ENCODE measurements at places on chromosomes 7 and 10.

GRCh38 chr10:44628921-44629320 lies 244.0 kb upstream of the CXCL12 start:
- no peak for DNase-seq

DNA sequence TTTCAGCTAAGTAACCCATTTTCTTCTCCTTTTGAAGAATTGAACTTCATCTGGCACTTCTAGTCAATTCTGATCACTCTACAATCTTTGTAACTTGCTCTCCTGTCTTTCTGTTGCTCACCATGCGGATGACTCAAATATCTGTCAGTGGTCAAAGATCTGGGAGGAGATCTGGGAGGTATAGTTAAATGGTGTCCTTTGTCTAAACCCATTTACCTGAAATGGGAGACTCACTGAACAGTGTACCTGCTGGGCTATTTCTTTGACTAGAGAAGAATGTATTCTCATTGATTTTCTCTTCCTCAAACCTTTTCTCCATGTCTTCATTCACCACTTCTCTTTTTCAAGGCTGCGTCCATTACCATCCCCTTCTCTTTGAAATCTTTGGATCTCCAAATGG lies 42.0 kb upstream of the PCLO start:
- no peak for DNase-seq

DNA sequence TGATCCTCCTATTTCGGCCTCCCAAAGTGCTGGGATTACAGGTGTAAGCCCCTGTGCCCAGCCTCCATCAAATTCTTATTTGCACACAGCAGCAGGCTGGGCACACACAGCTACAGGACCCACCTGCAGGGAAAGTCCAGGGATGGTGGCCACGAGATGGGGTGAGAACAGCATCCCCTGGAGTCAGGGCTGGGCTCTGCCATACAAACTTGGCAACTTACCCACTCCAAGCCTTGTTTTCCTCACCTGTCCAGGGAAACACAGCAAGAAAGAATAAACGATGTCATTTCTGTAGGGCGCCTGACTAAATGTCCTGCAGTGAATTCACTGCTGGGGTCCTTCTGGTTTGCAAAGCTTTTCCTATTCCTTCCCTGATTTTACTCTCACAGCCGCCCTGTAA lies 5.5 kb downstream of the MYH16 start:
- DNase-seq, result no peak

DNA sequence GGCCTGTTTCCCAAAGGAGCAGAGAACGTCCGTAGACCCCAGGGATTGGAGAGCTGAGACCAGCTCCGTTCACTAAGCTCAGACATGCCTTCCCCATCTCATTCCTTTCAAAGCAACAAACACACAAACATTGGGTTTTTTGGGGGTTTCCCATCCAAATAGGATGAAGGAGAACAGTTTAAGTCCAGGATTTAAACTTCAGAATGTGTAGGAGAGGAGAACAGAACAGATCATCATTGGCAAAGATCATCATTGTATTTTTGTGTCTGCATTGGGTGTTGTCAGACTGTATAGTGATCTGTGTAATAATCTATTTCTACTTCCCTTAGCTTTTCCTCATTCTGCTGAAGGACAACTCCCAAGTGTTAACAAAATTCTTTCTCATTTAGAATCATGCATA lies 177.9 kb downstream of the FANK1 start:
- DNase-seq, result no peak

GRCh38 chr7:92547579-92547978 lies 19.0 kb downstream of the RBM48 start:
- DNase-seq, result no peak

- DNase-seq, result no peak
These were observed 28.3 kb downstream of the HIPK2 start for GRCh38 chr7:139749545-139749944.

DNA sequence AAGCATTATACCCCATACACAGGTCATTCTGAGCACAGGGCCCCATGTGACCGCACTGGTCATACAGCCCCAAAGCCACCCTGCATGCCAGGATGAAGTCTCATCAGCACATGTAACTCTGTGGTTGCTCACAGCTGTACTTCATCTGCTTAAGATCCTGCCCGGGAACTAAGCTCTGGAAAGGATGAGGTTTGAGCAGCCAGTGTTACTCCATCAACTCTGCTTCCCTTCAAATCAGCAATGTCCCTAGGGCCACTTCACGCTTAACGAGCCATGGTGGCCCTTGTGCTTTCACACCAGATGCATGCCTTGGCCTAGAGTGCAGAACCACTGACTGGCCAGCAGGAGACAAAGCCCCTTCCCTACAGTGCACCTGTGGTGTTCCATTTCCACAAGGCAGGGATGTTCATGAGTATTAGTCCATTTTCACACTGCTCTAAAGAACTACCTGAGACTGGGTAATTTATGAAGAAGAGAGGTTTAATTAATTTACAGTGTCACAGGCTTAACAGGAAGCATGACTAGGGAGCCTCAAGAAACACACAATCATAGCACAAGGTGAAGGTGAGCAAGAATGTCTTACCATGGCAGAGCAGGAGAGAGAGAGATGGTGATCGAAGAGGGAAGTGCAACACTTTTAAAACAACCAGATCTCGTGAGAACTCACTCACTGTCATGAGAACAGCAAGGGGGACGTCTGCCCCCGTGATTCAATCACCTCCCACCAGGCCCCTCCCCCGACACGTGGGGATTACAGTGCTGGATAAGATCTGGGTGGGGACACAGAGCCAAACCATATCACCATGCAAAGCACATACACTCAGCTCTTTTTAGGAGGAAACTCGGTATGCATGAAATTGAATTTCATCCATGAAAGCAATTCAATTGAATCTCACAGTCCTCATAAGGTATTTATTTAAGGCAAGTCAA lies 149.0 kb upstream of the CDCA7L start:
- no peak for DNase-seq

DNA sequence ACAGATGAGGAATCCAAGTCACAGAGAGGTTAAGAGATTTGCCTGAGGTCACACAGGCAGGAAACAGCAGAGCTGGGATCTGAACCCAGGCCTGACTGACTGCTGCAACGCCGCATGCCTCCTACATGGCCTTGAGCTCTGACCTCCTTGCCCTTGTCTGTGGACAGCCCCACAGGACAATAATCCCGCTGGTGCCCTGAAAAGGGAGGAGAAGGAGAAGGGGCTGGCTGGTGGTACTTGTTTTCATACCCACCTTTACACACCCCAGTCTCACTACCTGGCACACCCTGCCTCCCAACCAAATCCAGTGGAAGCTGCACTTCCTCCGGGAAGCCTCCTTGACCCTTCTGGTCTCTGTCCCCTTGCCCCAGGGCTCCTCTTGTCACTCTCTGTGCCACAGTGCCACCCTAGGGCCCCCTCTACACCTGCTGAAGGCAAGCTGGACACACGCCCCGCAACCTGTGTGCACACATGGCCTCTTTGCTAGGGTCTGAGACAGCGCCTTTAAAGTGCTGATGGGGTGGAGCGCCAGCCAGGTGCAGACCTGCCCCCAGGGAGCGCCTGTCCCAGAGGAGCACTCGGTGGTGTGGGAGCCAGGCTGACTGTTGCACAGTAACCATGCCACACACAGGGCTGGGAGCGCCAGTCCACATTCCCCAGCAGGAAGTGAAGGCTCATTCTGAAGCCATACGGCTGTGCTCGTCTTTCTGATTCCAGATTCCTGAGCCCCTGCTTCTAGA lies 38.6 kb downstream of the ZCCHC24 start:
- no peak for DNase-seq

DNA sequence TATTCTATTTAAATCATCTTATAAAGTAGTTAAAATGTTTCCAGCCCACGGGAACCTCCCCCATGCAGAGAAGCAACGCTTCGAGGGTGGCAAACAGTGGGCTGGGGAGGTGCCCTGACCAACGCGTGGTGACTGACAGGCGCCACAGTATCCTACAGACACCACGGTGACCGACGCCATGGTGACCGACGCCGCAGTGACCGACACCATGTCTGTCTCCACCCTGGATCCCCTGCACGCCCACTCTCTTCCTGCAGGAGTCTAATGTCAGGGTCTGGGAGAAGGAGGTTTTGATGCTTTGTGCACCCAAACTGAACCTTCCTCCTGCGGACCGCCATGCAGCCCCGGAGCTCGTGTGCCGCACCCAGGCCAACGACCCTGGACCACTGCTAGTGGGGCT lies 464.4 kb downstream of the PTPRN2 start:
- no peak for DNase-seq

DNA sequence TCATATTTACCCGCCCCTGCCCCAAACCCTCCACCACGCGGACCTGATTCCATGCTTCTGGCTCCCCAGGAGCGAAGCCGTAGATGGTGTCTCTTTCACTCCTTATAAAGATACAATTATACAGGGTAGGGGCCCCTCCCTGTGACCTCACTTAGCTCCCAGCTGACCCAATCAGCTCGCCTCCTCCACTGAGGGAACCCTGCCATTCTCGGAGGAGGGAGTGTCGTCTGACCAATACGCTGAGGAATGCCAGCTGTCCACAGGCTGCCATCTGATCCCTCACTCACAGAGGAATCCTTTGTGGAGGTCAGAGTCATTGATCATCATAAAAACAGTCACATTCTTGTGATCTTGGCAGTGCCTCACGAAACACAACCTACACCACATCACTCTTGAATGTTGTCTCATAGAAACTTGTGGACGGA lies 67.5 kb upstream of the INSIG1 start:
- DNase-seq, result no peak

DNA sequence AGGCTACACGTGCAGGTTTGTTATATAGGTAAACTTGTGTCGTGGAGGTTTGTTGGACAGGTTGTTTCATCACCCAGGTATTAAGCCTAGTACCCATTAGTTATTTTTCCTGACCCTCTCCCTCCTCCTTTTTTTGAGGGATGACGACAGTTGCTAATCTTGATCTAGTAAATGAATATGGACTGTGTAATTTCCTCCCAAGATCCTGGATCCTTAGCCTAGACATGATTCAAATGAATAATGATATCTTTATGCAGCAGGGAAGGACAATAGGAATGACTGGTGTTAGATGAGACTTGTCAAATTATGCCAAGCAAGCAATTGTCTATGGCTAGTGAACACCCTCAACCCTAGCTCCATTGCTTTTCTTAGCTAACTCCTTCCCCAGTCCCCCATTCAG lies 156.2 kb downstream of the PLPP4 start:
- DNase-seq, result no peak

GRCh38 chr10:76119515-76119914 lies 688.1 kb downstream of the LRMDA start:
- no peak for DNase-seq

- no peak for DNase-seq
These were observed 30.0 kb upstream of the PRKAR2B start for GRCh38 chr7:107014387-107015023.

GRCh38 chr10:93604146-93604545 lies 3.1 kb upstream of the RBP4 start:
- DNase-seq, result no peak

- no peak for DNase-seq
These were observed 5.2 kb downstream of the CHN2 start for GRCh38 chr7:29199776-29200175.

GRCh38 chr7:134885967-134886352 lies 100.3 kb upstream of the AGBL3 start:
- DNase-seq, result no peak

Data from stimulated activated CD8-positive, alpha-beta memory T cell treated with anti-CD3 and anti-CD28 coated beads, Interleukin-2, amount 100 ng/mL, for 1 hour (primary cell).